ENCODE measurements at places on chromosomes 2 and 18.

GRCh38 chr2:180038997-180039396, 31.9 kb upstream of the CWC22 start:
- no peak for DNase-seq

GRCh38 chr2:230794497-230794896, 70.2 kb upstream of the ITM2C start:
- no peak for DNase-seq

GRCh38 chr18:76389716-76390115, 105.3 kb downstream of the ZNF516 start:
- DNase-seq: no peak

DNA sequence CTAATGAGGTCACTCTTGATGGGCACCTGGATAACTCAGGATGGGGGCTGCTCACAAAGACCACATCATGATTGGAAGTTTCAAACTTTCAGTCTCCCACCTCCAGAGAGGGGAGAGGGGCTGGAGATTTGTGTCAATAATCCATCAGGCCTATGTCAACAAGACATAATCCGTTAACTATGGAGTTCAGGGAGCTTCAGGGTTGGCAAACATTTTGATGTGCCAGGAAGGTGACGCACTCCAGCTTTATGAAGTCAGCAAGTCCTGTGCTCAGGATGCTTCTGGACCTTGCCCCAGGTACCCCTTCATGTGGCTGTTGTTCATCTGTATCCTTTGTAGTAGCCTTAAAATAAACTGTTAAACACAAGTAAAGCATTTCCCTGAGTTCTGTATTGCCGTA, 19.0 kb downstream of the SKA1 start:
- DNase-seq: no peak

DNA sequence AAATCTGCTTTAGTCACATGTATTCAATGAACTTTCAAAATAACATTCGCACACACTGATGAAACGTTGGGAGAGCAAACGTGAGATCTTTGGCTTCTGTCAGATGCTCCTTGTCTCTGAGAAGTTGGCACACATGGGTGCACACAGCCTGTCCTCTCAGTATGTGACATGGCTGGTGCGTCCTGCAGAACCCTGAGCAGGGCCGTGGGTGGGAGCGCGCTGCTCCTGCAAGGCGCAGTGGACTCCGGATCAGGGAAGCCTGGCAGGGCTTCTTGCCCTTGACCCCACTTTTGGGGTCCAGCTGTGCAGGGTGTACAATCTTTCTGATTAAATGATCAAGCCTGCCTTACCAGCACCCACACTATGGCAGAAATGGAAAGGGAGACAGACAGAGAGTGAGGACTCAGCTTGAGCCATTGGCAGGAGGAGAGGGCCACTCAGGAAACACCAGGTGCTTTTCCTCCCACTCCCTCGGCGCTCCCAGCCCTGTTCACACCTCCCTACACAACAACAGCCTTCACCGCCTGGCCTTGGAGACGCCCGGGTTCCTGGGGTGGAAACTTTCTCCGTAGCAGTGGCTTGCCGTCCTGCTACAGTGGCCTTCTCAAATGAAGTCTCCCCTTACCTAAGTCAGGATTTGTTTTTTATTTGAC, 108.4 kb upstream of the SNTG2 start:
- DNase-seq: no peak

- DNase-seq: no peak
Measured at GRCh38 chr2:201466050-201466675, 14.6 kb downstream of the STRADB start.

GRCh38 chr18:56307354-56308170, 330.8 kb downstream of the TXNL1 start:
- no peak for DNase-seq

GRCh38 chr2:98521266-98521665, 76.6 kb downstream of the INPP4A start:
- DNase-seq: no peak

GRCh38 chr18:43405097-43405496, 127.8 kb upstream of the SYT4 start:
- DNase-seq: no peak

GRCh38 chr18:25278394-25278793, 73.6 kb downstream of the ZNF521 start:
- no peak for DNase-seq

DNA sequence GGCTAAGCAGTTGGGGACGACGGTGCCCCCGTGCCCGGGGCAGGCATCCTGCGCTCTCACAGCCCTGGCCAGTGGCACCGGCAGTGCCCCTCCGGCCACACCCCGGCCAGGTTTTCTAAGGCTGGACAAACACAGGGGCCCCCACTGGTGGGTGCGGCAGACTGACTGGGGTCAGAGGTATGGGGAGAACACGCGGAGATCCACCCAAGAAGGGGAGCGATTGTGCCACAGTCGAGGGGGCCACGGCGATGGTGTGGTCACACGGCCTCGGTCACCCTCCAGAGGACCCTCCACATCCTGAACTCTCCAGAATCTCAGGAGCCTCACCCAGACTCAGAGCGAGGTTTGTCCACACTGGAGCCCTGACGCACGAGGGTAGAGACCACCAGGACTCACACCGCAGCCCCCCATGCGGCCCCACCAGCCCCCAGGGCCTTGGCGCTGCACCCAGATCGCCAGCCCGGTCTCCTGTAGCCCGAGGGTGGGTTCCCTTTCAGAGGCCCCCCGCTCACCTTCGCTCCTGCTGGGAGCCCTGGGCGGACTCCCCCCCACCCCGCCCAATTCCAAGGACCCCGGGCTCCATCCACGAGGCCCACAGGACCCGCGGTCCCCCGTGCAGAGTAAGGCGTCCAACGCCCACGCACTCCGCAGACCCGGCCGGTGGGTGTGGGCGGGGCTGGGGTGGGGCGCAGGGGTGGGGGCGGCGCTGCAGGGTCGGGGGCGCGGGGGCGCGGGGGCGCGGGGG, 15.2 kb downstream of the PDCD1 start:
- no peak for DNase-seq

- no peak for DNase-seq
Measured at GRCh38 chr18:48811401-48811800, 139.4 kb downstream of the SMAD7 start.

- no peak for DNase-seq
Measured at GRCh38 chr2:85797921-85798320, 44.1 kb downstream of the ATOH8 start.

DNA sequence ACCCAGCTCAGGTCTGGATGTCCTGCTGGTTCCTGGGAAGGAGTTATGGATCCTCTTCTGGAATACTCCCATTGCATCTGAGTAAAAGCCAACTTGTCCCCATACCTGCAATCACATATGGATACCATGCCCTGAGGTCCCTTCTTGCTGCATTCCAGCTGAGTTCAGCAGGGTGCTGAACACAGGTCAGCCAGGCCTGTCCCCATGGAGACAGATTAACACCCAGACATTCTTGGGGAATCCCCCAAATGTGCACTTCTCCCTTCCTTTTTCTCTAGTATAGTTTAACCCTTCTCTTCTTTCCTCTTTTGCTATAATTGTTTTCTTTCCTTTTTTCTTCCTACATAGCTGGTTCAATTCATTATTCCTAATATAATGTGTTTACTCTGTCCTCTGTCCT, 799.6 kb upstream of the HS6ST1 start:
- DNase-seq: no peak

GRCh38 chr2:216934623-216935022, 74.8 kb upstream of the TNP1 start:
- DNase-seq: no peak

DNA sequence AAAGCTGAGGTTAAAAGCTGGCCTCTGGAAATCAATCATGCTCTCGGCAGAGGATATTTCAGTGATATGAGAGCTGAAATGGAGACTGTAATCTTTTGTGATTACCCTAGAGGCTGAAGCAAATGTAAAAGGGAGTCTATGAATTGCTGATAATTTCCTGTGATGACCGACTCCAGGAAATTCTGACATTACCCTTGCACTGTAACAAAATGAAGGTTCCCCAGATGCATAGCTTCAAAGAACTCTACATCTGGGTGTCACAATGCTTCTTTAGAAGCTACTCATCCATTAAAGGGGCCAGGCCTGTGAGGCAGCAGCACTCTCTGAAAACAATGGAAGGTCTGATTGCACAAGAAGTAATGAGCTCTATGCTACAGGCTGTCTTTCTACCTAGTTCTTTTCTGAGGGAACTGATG, 268.2 kb upstream of the SESTD1 start:
- DNase-seq: no peak

DNA sequence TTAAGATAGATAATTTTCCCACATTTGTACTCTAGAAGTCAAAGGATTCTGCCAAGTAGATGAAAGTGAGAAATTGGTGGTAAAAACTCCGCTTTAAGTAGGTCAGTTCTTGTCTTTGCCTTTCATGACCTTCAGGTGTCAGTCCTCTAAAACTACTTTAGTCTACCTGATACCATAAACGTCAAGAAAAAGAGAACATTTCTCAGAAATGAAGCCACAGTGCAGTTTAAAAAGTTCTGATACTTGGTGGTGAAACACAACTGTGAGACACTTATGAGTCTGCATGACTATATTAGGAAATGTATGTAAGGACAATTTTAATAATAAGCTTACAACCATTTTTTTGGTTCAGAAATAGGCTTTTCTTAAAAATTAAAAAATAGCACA, 583.3 kb downstream of the SATB2 start:
- DNase-seq: no peak

GRCh38 chr2:169573974-169574299, 272 bp upstream of the FASTKD1 start:
- no peak for DNase-seq

DNA sequence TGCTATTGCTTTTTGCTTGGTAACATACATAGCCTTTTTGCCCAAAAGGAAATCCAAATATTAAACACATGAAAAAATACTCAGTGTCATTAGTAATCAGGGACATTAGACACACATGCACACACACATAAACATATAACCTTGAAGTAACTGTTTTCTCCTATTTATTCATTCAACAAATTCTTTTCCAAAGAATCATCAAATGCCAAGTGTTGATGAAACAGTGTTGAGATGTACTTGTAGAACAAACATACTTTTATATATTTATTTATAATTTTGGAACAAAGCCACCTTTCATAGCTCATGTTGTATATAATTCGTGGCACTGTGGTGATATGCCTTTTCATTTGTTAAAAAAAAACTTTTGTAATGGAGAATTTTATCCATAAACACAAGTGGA, 81.0 kb downstream of the APLF start:
- DNase-seq: no peak

GRCh38 chr2:32379352-32379751, 22.5 kb downstream of the BIRC6 start:
- no peak for DNase-seq

GRCh38 chr18:61551586-61551985, 218.4 kb downstream of the CDH20 start:
- DNase-seq: peak; percentile 47

DNA sequence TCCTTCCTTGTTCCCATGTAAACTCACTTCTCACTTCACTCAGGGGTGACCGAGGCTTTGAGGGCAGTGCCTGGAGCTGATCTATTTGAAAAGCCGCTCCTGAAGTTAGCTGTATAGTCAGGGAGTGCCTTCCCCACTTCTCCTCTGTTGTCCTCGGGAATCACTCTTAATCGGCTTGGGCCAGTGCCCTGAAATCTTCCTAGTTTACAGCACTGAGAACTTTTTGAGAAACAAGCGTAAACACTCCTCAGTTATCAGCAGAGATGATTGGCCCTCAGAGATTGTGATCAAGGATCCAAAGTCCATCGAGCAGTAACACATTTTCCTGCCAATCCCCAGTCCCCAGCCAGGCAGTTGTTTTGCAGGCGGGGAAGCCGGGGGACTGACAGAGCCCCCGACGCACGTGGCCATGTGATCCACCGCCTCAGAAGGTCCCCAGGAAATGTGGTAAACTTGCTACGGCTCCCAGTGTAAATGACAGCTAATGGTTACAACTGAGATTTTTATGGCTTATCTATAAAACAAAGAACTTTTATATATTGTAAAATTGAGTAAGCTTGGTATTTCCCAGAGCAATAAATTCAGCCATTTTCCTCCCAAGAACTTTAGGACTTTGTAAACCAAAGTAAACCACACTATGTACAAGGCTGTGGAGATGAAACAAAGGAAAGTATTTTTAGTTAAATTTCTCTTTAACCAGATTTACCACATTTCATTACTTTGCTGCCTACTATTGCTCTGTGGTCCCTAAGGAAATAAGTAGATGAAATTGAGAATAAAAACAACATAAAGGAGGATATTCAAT, 53.5 kb downstream of the C18orf63 start:
- DNase-seq: no peak

- peak; percentile 26 for DNase-seq
Measured at GRCh38 chr2:62306751-62307468, 111.0 kb downstream of the B3GNT2 start.

- no peak for DNase-seq
Measured at GRCh38 chr2:176415174-176415895, 146.1 kb downstream of the MTX2 start.

- no peak for DNase-seq
Measured at GRCh38 chr2:237932731-237933131, 34.1 kb upstream of the UBE2F start.

- no peak for DNase-seq
Measured at GRCh38 chr18:23856466-23857163, 157.9 kb upstream of the TTC39C start.

DNA sequence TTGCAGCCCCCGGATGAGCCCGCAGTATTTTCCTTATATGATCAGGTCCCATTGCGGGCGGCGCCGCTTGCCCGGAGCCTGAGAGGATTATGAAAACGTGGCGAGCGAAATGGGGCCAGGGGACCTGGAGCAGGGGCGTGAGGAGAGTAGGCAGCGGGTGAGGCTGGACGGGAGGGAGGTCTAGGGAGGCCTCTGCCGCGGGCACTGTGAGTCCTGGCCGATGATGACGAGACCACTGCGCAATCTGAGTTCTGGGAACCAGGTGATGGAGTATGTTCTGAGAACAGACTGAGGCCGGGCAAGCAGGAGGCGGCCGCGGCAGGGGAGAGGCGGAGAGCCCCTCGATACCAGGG, 790 bp upstream of the ACAA2 start:
- no peak for DNase-seq

DNA sequence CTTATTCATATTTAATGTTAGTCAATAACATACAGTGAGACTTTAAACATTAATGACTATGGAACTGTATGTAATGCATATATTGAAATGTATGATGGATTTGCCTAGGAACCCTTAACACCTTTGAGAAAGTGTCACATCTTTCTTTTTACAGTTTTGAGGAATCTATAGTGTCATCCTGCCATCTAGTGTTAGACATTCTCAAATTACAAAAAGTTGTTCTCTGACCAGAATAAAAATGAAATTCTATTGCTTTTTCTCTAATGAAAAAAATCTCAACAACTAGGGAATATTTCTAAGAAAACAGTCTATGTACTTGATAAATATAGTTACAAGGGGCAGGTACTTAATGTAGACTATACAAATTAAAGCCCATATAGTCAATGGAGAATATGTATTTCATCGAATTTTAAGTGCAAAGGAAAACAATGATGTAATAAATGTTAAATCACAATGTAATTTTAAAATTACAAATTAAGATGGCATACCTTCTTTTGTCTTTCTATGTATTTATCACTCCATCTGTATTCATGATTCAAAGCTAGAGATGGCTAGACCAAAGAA, 5.1 kb upstream of the CALCRL start:
- no peak for DNase-seq

DNA sequence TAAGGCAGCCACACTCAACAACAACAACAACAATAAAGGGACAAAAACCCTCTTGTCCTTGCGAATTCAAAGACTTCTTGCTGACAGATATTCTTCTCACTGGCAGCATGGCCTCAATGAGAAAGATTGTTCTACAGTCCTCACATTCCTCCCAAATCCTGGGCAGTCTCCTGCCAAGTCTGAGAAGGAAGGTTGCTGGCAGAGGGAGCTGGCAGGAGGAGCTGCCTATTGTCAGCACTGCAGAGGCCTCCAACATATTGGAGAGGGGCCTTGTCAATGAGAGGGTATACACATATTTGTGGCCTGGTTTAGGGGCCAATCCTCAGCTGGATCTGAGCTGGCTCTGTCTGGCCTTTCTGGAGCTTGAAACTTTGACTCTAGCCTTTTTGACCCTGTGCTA, 63.5 kb downstream of the LAMA3 start:
- DNase-seq: no peak
